Caudate nucleus (tissue), 63 donors: ENCODE measurements at places on chromosomes 12 and 14.
A peak's percentile ranks its signal among the peaks of the same experiment; 100 is the strongest.

DNA sequence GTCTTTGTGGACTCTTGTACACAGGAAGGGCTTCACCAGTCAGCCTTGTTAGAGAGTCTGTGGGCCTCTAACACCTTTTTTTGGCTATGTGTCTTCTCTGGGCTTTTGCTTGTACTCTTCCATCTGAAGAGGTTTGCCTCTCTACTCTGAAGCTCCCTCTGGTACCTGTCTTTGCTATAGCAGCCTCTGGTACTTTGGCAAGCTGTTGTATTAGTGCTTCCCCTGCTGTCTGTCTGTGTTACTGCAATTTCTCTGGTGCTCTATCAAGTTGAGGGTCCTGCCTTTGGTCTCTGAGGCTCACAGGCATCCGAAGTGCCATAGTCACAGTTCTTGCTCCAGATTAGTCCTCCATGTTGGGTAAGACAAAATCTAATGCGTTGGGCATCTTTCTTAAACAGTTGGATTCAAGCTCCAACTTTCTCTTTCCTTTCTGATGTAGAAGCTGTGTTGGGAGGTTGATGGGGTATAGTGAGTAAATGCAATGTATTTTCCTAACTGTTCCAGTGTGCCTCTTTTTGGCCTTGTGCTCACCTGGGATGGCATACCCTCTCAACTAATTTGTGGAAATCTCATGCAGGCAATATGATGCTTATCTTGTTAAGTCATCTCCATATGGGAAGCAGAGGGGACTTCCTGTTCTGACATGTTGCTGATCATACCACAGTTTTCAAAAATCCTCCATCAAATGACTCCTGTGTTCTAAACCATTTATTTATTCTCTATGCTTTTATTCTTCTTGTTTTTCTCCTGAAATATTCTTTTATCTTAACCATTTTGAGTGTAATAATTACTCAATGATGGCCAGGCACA is 88.8 kb downstream of the ATF7IP start:
- DNase-seq: no peak

GRCh38 chr14:33962016-33962415 is 11.1 kb upstream of the EGLN3 start:
- peak; percentile 53 for DNase-seq

DNA sequence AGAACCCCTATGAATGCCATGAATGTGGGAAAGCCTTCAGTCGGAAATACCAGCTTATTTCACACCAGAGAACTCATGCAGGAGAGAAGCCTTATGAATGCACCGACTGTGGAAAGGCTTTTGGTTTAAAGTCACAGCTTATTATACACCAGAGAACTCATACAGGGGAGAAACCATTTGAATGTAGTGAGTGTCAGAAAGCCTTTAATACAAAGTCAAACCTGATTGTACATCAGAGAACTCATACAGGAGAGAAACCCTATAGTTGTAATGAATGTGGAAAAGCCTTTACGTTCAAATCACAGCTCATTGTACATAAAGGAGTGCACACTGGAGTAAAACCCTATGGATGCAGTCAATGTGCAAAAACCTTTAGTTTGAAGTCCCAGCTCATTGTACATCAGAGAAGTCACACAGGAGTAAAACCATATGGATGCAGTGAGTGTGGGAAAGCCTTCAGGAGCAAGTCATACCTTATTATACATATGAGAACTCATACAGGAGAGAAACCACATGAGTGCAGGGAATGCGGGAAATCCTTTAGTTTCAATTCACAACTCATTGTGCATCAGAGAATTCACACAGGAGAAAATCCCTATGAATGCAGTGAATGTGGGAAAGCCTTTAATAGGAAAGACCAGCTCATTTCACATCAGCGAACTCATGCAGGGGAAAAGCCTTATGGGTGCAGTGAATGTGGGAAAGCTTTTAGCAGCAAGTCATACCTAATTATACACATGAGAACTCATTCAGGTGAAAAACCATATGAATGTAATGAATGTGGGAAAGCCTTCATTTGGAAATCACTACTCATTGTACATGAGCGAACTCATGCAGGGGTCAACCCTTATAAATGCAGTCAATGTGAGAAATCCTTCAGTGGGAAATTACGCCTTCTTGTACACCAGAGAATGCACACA is 22.3 kb downstream of the ZNF268 start:
- DNase-seq: no peak

DNA sequence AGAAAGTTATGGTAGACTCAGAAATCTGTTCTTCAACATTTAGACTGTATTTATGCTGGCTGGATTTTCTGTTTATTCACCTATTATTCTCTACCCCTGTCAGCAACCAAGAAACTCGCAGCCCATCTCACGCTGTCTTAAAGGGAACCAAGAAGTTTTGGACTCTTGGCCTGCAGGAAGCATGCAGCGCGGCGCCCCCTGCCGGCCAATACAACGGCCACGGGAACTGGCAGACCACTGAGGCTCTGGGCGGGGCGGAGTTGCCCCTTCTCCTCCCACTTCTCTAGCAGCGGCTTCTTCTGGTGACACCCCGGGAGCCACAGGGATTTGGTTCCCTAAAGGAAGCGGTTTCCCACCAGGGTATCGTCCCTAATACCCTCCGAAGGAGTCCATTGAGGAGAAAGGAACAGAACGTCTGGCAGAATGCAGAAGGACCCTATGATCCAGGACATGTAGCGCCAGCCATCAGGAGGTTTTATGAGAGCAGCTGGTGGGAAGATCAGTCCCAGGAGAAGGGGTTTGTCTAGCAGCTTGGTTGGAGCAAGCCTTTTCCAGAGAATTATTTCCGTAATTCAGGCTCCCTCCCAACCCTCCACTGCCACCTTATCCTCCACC is 21.0 kb upstream of the RNASE2 start:
- DNase-seq: no peak

- no peak for DNase-seq
Observed at GRCh38 chr12:62839869-62840660, 94.9 kb downstream of the PPM1H start.

- no peak for DNase-seq
Observed at GRCh38 chr14:20327005-20327869, 5.8 kb downstream of the CCNB1IP1 start.

DNA sequence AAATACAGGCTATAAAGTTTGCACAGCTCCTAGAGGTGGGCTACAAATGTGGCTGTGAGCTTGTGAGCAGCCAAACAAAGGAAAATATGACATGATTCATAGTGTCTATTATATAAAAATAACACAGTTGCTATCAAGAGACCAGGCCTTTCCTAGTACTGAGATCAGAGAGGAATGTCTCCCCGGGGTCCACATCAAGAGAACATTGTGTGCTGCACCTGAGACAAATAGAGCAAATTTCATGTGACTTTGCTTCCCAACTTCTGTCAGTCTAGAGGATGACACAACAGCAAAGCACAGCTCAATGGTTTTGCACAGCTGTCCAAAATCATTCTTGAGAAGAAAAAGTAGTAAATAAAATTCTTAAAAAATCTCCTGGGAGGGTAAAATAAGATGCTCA is 297.5 kb upstream of the PRKD1 start:
- DNase-seq: no peak
